ENCODE measurements at places on chromosomes 12 and 14. TPM values are rescaled to one million over a fixed set of nuclear protein-coding genes. Genes with fewer than 3 reads are reported as not detected.

Gene CCDC177
- not detected for total RNA-seq

Gene RNASE7
- not detected for total RNA-seq

DNA sequence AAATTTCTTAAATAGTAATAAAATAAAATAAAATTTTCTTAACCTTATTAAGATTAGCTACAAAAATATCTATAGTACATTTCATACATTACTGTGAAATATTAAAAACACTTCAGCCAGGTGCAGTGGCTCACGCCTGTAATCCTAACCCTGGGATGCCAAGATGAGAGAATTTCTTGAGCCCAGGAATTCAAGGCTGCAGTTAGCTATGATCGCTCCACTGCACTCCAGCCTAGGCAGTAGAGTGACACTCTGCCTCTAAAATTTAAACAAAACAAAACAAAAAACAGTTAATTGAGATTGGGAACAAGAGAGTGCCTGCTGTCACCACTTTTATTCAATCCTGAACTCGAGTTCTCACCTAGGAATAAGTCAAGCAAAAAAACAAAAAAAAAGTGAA, 95.0 kb upstream of the CPNE8 start:
- DNase-seq: no peak

DNA sequence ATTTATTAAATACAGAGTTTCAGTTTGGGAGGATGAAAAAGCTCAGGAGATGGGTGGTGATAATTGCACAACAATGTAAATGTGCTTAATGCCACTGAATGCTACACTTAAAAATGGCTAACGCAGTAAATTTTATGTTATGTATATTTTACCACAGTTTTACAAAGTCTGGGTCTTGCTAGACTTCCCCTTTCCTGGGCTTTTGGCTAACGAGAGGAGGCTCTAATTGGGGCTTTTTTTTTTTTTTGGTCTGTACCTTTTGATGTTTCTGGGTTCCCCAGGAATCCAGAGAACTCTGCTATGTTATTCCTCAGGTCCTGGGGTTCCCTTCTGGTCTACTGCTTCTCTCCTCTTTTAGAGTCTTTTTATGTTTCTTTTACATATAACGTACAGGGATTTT, 355.5 kb downstream of the CACNA1C start:
- no peak for DNase-seq

Gene FOXG1
- total RNA-seq: not detected

- no peak for DNase-seq
Observed at GRCh38 chr12:54217774-54218241, 29.0 kb upstream of the SMUG1 start.

GRCh38 chr14:60965402-60965801, 15.5 kb downstream of the TRMT5 start:
- DNase-seq: no peak

GRCh38 chr14:22844221-22845102, 8.1 kb downstream of the MMP14 start:
- no peak for DNase-seq

- no peak for DNase-seq
Observed at GRCh38 chr12:21980544-21980943, 39.3 kb upstream of the ABCC9 start.

DNA sequence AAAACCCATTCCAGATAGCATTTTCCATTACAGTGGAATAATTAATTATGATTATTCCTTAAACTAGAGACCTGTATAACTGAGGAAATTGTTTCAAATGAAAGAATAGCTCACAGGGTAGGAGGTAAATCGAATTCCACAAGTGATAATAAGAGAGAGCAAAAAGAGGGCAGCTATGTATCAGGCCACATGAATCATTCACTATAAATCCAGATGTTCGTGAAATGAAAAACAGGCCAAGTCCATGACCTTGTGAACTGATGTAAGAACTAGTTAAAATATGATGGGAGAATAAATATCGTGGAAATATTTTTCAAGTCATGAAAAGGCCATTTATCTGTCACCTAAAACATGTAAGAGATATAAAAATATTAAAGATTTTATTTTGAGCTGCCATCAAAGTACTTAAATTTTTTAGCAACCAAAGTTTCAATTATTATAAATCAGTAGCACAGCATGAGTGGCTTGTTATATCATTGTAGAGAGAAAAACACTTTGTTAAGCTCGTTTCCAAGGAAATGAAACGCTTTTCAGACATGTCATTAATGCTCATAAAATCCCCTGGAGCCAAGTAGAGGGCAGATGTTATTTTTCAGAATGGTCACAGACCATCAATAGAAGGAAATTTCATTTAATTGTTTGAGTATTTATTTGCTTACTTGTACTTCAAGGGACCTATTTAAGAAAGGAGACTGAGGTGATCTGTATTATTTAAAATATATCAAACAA, 120.6 kb upstream of the CDKN3 start:
- DNase-seq: no peak

GRCh38 chr14:36075203-36075602, 101.3 kb downstream of the PTCSC3 start:
- DNase-seq: no peak

GRCh38 chr12:39923364-39923763, 182.5 kb downstream of the SLC2A13 start:
- DNase-seq: no peak

Gene RD3L
- not detected for total RNA-seq
